GM12864 (cell line): ENCODE measurements at places on chromosomes 16 and 17.

DNA sequence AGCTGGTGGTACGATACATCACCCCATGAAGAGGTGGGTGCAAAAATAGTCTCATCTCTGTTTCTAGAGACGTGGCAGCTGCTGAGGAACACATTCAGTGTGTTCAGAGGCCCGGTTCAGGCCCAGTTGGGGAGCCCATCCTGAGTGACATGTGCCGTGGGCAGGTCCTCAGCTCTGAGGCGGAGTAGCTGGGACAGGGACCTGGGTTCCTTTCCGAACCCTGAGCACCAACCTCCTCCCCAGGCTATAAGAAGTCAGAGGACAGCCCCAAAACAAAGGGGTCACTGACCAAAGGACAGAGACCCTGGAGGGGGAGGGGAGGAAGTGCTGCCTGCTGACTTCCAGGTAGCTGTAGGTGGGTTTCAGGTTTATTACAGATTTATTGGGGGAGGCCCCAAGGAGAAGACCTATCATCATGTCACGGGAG is 5.1 kb downstream of the LDHD start:
- no peak for DNase-seq

GRCh38 chr17:29906969-29907368 is 23.1 kb downstream of the SSH2 start:
- no peak for DNase-seq

GRCh38 chr17:54992797-54993639 is 24.5 kb downstream of the STXBP4 start:
- peak; percentile 13 for DNase-seq

- DNase-seq = no peak
These were observed 87.5 kb upstream of the DNAH17 start for GRCh38 chr17:78664476-78665386.

- DNase-seq = no peak
These were observed 2.9 kb downstream of the ATP6V0C start for GRCh38 chr16:2516391-2517240.

DNA sequence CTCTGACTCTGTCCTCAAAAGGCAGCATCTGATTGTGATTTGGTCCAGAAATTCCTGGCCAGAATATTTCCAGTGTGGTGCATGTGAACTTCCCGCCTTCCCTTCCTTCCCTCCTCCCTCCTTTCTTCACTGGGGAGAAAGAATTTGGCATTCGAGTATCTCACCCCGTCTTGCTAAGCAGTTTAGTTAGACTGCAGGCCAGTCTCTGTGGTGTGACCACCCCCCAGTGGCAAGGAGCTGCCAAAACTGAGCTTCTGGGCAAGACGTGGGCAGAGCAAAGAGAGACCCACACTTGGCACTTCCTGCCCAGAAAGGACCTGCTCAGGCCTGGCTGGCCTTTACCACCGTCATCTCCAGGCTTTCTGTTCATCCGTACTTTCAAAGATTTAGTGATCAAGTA is 36.4 kb downstream of the SNX20 start:
- DNase-seq = no peak

DNA sequence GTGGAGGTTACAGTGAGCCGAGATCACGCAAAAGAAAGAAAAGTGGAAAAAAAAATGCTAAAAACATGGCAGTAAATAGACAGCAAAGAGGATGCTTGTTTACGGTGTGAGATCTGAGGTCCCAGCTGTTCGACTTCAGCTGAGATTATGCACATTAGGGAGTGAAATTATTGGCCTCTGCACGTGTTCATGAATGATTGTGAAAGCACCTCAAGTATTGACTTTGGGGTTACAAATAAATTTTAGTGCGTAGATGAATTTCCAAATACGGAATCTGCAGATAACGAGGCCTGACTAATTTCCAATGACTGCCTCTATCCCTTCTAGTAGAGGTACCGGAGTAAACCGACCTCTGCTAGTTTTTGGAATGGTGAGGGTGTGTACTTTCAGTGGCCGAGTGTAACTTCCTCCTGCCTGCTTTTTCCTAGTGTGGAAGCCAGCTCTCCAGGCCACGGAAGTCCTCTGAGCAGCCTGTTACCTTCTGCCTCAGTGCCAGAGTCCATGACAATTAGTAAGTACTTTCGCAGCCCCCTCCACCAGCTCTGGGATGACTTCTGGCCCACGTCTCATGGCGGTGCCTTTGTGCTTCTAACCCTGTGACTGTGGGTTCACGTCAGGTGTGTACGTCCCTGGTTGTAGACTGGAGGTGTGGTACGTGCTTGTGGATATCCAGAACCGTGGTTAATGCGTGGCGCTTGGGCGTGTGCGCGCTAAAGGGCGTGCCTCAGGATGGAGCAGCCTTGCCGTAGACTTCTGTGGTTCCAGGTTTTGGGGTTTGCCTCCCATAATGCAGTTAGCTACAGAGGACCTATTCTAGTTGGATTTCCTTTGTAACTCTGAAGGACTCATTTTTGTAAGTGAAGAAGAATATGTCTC is 102.1 kb downstream of the SNX29 start:
- no peak for DNase-seq

DNA sequence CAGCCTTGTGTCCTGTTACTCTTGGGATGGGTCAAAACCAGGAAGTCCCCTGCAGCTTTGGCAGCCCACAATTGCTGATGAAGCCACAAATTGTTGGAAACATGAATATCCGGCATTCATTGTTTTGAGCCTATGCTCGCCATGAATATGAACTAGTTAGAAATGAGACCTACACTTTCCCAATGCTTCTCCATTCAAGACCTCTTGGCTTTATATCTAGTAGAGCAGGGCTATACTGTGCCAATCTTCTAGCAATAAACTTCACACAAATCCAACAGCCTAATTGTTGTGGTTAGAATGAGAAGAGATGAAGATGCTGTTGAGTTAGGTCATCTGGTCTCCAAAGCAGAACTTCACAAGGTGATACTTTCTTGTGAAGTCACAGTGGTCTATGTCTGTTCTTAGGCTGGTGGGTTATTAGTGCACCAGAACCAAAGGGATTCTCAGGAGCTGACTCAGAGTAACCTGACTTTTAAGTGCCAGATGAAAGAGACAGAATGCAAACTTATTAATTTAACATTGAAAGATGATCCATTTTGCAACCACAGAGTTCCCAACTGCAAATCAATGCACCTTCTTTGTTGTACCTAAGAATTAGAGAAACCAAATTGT is 13.7 kb upstream of the KRT23 start:
- no peak for DNase-seq

- DNase-seq = no peak
These were observed 105.3 kb downstream of the VPS53 start for GRCh38 chr17:609232-609810.

DNA sequence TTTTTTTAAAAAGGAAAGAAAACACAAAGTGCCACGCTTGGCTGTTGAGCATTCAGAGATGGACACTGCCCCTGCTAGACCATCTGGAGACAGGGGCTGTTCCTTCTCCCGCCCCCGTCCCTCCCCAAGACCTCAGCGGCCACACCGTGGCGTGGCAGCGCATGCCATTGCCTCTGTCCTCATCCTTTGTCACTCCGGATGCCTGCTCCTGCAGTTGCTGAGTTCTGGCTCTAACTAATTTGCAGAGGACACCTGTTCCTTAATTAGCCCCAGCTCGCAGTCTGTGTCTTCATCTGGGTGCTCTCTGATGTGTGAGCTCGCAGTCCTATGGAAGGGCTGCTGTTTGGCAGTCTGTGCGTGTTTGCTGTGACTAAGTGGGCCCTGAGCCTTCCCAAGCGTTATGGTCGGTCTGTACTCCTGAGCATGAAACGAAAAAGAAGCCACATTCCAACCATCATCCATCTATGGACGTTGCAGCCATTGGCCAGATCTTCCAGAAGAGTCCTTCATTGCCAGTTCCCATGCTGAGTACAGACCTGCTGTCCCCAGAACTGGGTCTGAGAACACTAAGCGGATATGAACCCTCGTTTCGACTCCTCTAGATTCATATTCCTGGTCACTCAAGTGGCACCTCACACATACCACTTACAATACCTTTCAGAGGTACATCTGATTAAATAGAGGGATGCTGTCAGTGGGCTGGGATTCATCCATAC is 40.9 kb upstream of the NAT9 start:
- no peak for DNase-seq

- DNase-seq = no peak
These were observed 116.1 kb upstream of the METRNL start for GRCh38 chr17:82963104-82963950.
